DMS79 (cell line): ENCODE measurements at places on chromosomes 12 and 14.

DNA sequence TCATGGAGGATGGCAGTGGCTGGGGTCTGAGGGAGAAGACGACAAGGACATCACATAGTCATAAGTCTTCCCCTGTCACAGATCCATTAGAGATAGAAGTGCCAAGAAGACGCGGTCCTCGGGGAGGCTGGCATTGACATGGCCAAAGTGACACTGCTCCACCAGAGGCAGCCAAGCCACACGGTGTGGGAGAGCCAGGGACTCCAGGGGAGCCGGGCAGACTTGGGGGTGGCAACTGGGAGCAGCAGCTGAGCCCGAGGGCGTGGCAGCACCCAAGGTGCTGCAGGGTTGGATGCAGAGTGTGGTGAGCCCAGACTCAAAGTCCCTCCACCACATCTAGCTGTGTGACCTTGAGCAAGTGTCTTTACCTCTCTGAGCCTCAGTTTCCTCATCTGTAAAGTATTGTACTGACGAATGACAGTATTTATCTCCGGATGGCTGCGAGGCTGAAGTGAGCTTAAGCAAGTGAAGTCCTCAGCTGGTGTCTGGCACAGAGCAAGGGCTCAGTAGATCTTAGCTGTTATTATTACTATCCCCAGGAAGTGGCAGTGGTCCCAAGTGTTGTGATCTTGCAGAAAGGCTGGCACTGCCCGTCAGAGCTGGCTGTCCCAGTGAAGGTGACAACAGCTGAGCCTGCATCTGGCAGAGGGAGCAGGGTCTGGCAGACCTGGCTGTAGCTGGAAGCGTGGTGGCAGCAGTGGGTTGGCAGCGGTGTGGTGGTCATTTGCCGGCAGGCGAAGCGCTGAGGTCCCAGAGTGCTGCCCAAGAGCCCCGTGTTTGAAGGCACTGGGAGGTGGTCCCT is 54.9 kb downstream of the ZNF664 start:
- no peak for DNase-seq

- DNase-seq = no peak
These were observed 51.4 kb downstream of the GRIP1 start for GRCh38 chr12:66627270-66627987.

DNA sequence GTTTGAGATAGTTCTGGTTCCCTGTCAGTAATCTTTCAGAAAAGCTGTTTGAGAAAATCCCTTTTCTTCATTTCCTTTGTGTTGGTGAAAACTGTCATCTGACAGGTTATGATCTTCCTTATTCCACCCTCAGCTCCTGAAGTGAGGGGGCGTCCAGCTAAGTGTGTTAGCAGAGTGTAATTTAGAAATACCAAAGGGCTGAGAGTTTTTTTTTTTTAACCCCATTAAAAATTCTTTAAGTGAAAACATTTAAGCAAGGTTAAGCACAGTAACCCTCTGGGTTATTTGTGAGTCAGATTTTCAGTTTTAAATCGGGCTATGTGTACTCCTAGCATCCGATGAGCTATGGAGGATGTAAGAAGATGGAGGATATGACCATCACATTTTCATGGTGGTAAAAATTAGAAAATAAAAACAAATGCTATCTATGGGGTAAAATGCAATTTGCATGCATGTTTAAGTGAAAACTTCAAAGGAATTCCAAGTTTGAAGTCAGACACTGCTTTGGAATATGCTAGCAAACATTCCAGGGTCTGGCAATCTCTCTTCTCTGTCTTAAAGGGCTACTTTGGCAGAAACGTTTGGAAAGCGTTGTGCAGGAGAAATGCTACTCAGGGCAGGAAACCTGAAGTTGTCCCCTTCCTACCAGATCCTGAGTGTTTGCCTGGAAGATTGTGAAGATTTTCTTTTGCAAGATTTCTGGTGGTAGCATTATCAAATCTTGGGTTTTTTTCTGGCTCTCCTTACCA is 197.0 kb upstream of the PRICKLE1 start:
- no peak for DNase-seq

GRCh38 chr12:14960548-14961465 is 594 bp downstream of the ARHGDIB start:
- no peak for DNase-seq

DNA sequence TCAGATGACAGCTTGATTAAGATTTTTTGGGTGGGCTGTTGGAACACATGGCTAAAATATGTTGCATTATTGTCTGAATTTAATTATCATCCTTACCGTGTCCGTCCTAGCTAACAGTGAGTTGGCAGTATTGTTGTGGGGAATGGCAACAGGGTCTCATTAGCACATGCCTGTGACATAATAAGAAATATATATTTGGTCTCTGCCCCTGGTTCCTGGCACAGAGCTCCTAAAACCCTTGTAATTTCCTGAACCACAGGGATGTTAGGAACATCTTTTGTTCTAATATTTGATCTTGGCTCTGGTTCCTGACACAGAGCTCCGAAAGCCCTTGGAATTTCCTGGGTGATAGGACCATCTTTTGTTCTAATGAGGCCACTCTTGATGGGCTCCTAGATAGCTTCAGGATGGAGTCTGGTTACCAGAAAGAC is 76.0 kb downstream of the SYNE2 start:
- DNase-seq = peak; percentile 40
